ENCODE measurements at places on chromosomes 6 and 20.
A peak's percentile ranks its signal among the peaks of the same experiment; 100 is the strongest.

DNA sequence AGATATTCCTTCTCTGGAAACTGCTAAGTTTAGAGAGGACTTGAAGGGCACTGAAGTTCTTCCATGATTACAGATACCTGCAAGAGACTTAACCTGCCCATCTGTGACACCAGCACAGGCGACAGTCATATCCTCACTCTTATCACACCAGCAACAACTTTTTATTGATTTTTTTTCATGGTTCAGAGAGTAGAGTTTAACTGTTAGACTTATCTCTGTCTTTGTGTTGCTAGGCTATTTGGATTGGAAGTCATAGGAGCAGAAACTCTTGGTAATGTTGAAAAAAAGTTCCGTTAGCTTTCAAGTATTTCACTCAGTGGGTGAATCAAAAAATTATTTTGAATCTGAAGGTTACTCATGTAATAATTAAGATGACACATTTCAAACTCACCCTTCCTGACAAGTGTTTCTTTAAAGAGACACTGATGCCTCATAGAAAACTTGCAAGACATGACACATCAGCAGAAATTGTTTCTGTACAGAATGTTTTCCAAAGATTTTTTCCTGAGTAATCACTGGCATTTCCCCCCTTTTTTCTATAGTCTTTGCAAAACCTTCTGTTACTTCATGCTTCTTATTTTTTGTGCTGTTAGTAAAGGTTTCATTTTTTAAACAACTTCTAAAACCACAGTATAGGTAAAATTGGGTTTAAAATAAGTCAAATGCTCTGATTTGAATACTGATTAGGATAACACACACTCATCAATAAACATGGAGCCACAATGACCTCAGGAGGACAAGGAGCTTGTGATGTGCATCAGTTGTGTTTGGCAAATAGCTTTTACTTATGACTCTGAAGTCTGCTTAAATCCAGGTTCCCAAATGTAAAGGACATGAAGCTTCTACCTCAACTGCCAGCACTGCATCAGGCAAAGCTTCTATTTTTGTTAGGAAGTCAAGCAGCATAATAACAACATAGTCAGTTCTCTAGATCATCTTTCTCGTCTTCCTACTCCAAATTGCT lies 252.9 kb upstream of the MAN1A1 start:
- DNase-seq, result no peak

- DNase-seq, result no peak
Observed at GRCh38 chr6:1856381-1856780, 246.7 kb downstream of the FOXC1 start.

DNA sequence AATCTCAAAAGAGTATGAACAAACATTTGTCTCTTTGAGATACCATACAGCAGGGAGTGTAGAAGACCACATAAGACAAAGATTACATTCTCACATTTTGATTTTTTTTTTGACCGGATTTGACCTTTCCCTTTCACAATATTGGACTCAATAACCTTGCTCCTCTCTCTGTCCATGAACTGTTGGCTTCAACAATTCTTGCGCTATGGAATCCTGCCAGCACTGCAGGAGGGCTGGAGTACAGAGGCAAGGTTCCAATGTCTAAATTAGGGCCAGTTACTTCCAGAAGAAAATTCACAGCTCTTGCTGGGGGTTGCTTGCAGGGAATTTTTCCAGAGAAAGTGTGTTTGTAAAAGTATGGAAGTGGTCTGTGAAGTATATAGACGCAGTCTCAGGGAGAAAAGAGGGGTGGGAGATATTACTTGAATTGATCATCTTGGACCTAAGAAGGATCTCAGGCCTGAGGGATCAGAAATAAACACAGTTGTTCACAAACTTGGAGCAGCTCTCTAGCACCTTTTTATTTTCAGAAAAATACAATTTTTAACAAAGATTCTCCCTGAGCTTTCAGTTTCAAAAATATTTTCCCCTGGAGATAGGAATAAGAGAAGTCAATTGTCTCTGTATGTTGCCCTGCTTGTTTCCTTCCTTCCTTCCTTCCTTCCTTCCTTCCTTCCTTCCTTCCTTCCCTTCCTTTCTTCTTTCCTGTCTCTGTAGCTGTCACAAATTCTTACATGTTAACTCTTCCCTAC lies 765.9 kb downstream of the BCKDHB start:
- no peak for DNase-seq

DNA sequence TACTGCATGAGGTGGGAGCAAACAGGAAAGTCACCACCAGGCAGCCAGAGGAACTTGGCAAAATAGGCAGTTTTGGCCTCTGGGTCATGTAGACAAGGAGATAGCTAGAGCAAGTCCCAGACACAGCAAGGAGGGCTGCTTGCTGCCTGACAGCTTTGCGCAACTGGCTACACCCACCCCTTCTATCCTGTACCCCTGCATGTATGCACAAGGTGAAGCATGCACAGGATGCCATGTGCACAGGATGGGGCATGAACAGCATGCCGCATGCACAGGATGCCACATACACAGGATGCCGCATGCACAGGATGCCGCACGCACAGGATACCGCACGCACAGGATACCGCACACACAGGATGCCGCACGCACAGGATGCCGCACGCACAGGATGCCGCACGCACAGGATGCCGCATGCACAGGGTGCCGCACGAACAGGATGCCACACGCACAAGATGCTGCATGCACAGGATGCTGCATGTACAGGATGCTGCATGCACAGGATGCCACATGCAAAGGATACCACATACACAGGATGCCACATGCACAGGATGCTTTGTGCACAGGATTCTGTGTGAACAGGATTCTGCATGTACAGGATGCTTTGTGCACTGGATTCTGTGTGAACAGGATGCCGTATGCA lies 104.9 kb upstream of the IYD start:
- DNase-seq, result no peak

GRCh38 chr20:46293084-46293483 lies 15.2 kb downstream of the CDH22 start:
- no peak for DNase-seq

DNA sequence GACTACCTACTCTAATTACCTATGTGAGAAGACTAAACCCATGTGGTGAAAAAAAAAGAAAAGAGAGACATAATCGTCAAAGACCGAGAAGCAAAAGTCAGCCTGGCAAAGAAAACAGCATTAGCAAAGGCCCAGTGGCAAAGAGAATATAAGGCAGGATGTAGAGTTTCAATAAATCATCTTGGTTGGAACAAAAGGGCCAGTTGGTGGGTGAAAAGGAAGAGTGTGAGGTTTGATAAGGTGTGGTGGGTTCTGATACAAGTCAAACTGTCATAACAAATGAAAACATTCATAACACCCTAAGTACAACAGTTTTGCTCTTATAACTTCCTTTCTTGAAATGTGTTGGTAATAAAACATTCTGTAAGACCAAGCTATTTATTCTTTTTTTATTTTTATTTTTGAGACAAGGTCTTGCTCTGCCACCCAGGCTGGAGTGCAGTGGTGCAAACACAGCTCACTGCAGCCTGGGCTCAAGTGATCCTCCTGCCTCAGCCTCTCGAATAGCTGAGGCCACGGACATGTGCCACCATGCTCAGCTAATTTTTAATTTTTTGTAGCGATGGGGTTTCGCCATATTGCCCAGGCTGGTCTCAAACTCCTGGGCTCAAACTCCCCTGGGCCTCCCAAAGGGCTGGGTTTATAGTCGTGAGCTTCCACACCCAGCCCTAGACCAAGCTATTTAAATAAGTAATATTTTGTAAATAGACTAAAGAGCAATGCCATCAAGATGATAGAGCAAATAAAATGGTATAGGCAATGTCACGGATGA lies 18.9 kb upstream of the GTF3C6 start:
- no peak for DNase-seq

GRCh38 chr20:63161176-63161651 lies 54.7 kb downstream of the YTHDF1 start:
- no peak for DNase-seq

DNA sequence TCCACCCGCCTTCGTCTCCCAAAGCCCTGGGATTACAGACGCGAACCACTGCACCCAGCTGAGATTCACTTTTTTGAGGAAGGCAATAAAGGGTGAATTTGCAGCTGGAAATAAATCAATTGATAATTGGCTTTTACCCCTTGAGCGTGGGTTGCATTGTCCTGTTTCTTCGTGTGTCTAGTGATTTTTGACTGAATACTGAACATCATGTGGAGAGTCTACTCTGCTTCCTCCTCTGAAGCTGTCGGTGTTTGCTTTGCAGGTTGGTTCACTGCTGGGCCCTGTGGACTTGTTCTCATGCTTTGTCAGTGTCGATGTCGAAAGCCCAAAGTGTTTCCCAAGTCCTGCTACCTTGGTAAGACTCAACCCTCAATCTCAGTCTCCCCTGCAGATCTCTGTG lies 5.8 kb upstream of the EEF1A2 start:
- DNase-seq, result no peak

GRCh38 chr6:40947876-40948526 lies 91.0 kb downstream of the UNC5CL start:
- no peak for DNase-seq

DNA sequence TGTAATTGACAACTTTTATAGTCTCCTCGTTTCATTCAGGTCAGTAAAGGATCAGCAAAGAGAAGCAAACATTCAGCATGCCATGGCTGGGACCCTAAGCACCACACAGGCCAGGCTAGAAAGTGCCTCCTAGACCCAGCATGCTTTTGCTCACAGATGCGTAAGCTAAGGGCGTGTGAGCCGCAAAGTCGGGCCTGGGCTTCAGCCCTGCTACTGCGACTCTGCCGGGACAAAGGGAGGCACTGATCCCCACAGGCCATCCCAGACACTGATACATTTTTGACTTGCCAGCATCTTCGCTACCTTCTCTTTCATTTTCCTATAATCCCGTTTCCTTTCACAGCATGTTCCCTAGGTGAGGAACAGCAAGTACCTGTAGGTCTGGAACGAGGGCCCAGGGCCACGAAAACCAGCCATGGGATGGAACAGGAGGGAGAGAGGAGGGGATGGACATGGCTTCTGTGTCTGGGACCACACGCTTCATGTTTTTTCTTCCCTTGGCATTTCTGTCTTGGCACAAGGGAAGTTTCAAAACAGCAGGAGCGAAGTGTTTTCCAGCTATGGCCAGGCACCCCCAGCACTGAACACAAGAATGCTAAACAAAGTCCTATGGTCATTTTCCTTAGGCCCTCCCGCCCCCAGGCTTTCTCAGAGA lies 42.6 kb downstream of the IRF4 start:
- DNase-seq, result no peak

GRCh38 chr6:36955671-36956445 lies 1.3 kb downstream of the PI16 start:
- no peak for DNase-seq

DNA sequence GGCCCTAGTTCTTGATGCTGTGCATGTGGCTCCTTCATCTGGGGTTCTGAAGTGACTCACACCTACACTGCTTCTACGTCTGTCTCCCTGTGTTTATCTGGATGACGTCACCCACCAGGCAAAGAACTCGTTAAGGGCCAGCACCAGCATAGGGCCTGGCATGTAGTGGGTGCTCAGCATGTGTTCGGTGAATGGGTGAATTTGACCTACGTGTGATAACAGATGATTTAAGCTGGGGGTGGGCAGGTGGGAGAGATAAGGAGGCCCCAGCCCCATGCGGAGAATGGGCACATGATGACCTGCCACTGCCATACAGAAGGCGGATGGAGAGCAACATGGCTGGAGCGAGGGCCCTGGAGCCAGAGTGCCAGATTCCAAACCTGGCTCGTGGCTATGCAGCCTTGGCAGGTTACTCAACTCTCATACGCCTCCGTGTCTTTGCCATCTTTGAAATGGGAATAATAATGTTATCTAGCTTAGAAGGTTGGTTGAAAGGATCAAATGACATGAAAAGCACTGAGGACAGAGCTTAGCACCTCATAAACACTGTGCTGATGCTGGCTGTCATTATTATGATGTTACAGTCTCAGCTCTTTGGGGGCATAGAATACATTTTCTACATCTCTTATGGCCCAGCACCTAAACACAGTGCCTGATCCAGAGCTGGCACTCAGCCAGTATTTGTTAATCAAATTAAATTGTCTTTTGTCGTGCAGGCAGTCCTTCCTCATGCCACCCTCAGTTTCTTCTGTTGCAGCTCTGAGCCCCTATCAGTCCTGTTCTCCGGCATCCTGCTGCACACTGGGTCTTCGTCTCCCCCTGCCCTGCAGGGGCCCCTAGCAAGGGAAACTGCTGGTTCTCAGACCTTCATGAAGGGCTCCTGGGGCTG lies 39.6 kb downstream of the VEGFA start:
- DNase-seq, result peak; percentile 74

GRCh38 chr20:50376888-50377459 lies 133.2 kb upstream of the PTPN1 start:
- DNase-seq, result no peak

- DNase-seq, result no peak
Observed at GRCh38 chr20:31675828-31676608, 38.3 kb downstream of the COX4I2 start.

- no peak for DNase-seq
Observed at GRCh38 chr20:51065615-51066014, 42.7 kb upstream of the KCNG1 start.

- DNase-seq, result no peak
Observed at GRCh38 chr6:167270499-167271311, 20.4 kb upstream of the UNC93A start.

- no peak for DNase-seq
Observed at GRCh38 chr6:163248051-163248450, 166.5 kb upstream of the QKI start.

- no peak for DNase-seq
Observed at GRCh38 chr6:43897571-43898302, 127.7 kb downstream of the VEGFA start.

DNA sequence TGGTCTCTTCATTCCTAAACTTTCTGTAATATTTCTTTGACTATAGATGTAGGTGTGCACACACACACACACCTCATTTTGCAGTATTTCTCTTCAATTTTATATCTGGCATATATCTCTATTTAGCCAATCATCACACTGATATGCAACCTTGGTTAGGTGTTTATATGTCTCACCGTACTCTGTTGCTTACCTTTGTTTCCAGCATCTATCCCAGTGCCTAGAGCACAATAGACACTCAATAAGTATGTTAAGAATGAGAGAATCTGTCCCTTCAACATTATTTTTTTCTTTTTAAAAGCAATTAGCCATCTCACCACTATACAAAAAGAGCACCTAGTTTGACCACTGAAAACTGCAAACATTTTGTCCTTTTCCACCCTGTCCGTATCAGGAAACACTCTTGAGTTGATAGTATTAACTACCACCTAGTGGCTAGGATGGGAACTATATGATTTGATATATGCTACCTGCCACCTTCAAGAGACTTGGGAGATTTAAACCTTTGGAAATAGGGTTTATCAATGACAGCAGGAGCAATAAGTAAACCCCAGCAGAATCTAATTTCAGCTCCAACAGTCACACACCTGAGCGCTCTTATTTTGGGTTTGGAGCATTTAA lies 48.7 kb upstream of the RSPO3 start:
- no peak for DNase-seq
